Left lung (tissue), 14 donors: ENCODE measurements at places on chromosomes 12 and 14. TPM values are rescaled to one million over a fixed set of nuclear protein-coding genes. Genes with fewer than 3 reads are reported as not detected.

DNA sequence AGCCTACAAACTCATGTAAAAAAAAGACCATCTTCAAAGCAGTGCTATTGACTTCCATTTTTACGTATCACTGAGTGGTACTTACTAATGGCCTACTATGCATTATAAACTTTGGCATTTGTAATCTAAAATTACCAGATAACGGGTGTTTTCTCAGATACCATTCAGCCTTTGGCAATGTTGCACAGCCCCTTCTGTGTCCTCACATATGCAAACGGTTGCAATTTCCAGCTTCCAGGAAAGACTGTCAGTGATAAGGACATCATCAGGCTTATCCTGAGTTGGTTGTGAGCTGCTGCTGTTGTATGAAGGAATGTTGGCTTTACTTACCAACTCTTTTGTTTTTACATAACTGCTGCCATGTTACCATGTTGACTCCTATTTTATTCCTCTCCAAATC is 1.6 kb upstream of the SLC6A13 start:
- H3K4me3 ChIP-seq = no peak overlapping the region
- no peaks in the 10 kb centered on the region for H3K27me3 ChIP-seq
- DNase-seq = no peak
- no peaks in the 10 kb centered on the region for H3K36me3 ChIP-seq

DNA sequence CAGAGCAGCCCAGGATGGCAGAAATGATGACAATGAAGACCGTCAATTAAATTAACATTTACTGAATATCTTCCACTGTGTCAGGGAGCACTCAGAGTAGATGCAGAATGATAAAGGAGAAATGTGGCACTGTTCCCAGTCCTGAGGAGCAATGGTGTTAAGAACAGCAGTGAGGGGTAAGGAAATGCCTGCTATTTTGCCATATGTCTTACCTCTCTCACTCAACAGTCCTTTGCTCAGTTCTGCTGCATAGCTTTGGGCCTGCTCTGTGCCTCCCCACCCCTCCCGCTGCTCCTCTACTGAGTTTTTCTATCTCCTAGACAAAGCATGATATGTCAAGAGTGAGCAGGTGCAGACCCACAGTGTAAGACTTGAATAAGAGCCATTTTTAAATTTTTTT is 318.8 kb downstream of the NAV3 start:
- H3K4me1 ChIP-seq = no peaks in the 10 kb centered on the region
- no peak overlapping the region for H3K4me3 ChIP-seq
- H3K27me3 ChIP-seq = no peaks in the 10 kb centered on the region
- no peak overlapping the region for H3K27ac ChIP-seq
- no peak for DNase-seq
- no peaks in the 10 kb centered on the region for H3K36me3 ChIP-seq

GRCh38 chr12:92458996-92459395 is 243.8 kb upstream of the PLEKHG7 start:
- no peaks in the 10 kb centered on the region for H3K4me1 ChIP-seq
- no peaks in the 10 kb centered on the region for H3K36me3 ChIP-seq
- no peak overlapping the region for H3K27ac ChIP-seq
- no peaks in the 10 kb centered on the region for H3K27me3 ChIP-seq
- H3K4me3 ChIP-seq = no peak overlapping the region

- peaks cover 19% of the 10 kb centered on the region for H3K36me3 ChIP-seq
- H3K4me1 ChIP-seq = peaks cover 9% of the 10 kb centered on the region
- H3K27ac ChIP-seq = no peak overlapping the region
- H3K27me3 ChIP-seq = no peaks in the 10 kb centered on the region
- no peak for DNase-seq
Measured at GRCh38 chr12:132154341-132154761, 10.1 kb downstream of the NOC4L start.

DNA sequence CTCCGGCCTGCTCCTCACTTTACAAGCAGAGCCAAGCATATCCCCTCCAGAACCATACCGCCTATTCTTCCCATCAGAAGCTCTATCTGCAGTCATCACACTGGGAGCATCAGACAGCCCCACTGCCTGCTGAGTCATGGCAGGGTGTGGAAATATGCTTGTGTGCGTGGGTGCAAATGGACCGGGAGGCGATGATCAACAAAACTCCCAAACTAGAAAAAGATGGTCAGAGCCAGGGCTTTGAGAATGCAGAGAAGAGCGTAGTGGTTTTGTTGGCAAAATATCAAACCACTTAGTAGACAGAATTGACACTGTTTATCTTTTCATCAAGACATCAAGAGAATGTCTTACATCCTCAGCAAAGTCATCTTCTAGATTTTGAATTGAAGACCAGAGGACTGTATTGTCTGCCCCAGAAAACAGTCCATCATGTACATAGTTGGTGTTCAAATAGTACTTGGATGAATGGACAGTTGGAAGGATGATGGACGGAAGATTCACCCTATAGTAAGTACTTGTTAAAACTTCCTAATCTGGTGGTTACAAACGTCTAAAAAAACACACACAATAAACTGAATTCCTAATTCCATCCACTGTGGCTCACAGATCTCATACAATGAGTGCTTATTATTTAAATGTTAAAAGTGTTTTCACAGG is 54.9 kb downstream of the VWF start:
- H3K36me3 ChIP-seq = no peaks in the 10 kb centered on the region
- H3K27me3 ChIP-seq = peaks cover 7% of the 10 kb centered on the region
- no peak overlapping the region for H3K4me3 ChIP-seq
- peak overlapping the region; percentile 37 for H3K27ac ChIP-seq

DNA sequence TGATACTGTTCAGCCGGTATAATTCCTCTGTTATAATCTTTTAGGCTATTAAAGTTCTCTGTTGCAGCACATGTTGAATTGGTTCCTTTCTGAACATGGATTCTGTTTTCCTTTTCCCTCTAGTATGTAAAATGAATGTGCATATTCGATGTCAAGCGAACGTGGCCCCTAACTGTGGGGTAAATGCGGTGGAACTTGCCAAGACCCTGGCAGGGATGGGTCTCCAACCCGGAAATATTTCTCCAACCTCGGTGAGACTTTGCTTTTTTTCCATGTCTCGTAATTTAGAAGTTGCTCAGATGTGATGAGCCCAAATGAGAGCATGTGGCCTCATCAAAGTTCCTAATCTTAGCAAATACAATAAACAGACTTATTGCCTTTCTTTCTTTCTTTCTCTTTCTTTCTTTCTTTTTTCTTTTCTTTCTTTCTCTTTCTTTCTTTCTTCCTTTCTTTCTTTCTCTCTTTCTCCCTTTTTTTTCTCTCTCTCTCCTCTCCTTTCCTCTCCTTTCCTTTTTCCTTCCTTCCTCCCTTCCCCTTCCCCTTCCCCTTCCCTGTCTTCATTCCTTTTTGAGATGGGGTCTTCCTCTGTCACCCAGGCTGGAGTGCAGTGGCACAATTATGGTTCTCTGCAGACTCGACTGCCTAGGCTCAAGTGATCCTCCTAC is 131.9 kb downstream of the PRKCH start:
- DNase-seq = no peak
- no peaks in the 10 kb centered on the region for H3K27me3 ChIP-seq
- peak overlapping the region; percentile 0 for H3K27ac ChIP-seq
- no peaks in the 10 kb centered on the region for H3K36me3 ChIP-seq
- peaks cover 14% of the 10 kb centered on the region for H3K4me1 ChIP-seq
- no peak overlapping the region for H3K4me3 ChIP-seq

- no peak overlapping the region for H3K27ac ChIP-seq
- H3K36me3 ChIP-seq = no peaks in the 10 kb centered on the region
- H3K27me3 ChIP-seq = no peaks in the 10 kb centered on the region
- H3K4me1 ChIP-seq = no peaks in the 10 kb centered on the region
- no peak for DNase-seq
- no peak overlapping the region for H3K4me3 ChIP-seq
Measured at GRCh38 chr14:39680777-39681176, 248.5 kb upstream of the FBXO33 start.

- no peaks in the 10 kb centered on the region for H3K4me1 ChIP-seq
- no peak overlapping the region for H3K4me3 ChIP-seq
- peaks cover 50% of the 10 kb centered on the region for H3K36me3 ChIP-seq
- H3K27me3 ChIP-seq = no peaks in the 10 kb centered on the region
Measured at GRCh38 chr12:115957686-115958290, 319.7 kb downstream of the MED13L start.

DNA sequence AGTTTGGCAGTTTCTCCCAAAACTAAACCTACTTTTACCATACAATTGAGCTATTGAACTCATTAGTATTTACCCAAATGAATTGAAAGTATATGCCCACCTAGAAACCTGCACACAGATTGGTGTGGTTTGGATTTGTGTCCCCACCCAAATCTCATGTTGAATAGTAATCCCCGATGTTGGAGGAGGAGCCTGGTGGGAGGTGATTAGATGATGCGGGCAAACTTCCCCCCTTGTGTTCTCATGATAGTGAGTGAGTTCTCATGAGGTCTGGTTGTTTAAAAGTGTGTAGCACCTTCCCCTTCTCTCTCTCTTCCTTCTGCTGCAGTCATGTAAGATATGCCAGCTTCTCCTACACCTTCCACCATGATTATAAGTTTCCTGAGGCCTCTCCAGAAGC is 4.0 kb upstream of the KRT6C start:
- H3K4me3 ChIP-seq = no peak overlapping the region
- H3K4me1 ChIP-seq = no peaks in the 10 kb centered on the region
- no peaks in the 10 kb centered on the region for H3K36me3 ChIP-seq

DNA sequence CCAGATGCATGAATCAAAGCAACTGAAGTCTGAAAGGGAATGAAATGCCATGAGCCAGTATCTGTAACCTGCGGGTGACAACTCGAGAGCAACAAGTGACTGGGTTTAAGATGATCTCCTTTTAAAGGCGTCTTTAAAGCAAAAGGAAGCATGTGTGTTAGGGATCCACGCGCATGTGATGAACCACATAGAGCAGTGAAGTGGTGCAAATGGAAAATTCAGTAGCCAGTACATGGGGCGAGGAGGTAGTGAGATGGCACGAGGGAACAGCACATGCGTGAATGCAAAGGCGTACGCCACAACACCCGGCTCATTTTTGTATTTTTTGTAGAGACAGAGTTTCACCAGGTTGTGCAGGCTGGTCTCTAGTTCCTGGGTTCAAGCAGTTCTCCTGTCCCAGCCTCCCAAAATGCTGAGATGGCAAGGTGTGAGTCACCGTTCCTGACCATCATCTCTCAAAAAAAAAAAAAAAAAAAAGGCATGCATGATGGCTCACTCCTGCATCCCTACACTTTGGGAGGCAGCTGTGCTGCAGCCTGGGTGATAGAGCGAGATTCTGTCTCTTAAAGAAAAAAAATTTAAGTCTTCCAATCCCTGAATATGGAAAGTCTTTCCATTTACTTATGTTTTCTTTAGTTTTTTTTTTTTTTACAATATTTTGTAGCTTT is 24.6 kb upstream of the BCL7A start:
- peak overlapping the region; percentile 3 for H3K27ac ChIP-seq
- H3K36me3 ChIP-seq = no peaks in the 10 kb centered on the region
- no peak for DNase-seq
- no peaks in the 10 kb centered on the region for H3K4me1 ChIP-seq
- H3K27me3 ChIP-seq = no peaks in the 10 kb centered on the region

DNA sequence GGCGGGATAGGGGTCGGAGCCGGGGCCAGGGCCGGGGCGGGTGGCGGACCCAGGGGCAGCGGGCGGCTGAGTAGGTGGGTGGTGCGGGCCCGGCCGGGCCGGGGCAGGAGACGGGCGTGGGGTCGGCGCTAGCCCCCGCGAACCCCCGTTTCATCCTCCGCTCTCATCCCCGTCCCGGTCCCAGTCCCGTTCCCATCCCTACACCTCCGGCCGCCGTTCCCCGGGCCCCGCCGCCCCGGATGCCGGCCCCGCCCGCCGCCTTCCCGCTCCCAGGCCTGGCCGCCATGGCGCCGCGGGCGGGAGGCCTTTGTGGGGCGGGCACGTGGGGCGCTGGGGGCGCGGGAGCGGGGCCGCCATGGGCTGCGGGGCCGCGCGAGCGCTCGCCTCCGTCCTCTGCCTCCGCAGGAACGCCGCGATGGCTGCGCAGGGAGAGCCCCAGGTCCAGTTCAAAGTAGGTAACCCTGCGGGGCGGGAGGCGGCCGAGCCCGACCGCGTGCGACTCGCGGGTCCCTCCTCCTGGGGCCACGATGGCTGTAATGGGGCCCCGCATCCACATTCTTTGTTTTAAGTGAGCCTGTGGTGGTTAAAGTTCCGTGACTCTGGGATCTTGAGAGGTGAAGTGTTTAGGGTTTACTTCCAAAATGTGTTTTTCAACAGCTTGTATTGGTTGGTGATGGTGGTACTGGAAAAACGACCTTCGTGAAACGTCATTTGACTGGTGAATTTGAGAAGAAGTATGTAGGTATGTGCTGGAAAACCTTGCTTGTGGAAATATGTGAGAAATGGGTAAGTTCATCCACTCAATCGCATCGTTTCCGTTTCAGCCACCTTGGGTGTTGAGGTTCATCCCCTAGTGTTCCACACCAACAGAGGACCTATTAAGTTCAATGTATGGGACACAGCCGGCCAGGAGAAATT is 572 bp downstream of the RAN start:
- H3K36me3 ChIP-seq = no peaks in the 10 kb centered on the region
- peak; percentile 88 for DNase-seq
- H3K4me3 ChIP-seq = peak overlapping the region; percentile 70

- no peaks in the 10 kb centered on the region for H3K27me3 ChIP-seq
- peak overlapping the region; percentile 19 for H3K27ac ChIP-seq
- DNase-seq = no peak
- no peaks in the 10 kb centered on the region for H3K36me3 ChIP-seq
- no peak overlapping the region for H3K4me3 ChIP-seq
- H3K4me1 ChIP-seq = no peaks in the 10 kb centered on the region
Measured at GRCh38 chr14:90577661-90578282, 180.9 kb downstream of the CALM1 start.

DNA sequence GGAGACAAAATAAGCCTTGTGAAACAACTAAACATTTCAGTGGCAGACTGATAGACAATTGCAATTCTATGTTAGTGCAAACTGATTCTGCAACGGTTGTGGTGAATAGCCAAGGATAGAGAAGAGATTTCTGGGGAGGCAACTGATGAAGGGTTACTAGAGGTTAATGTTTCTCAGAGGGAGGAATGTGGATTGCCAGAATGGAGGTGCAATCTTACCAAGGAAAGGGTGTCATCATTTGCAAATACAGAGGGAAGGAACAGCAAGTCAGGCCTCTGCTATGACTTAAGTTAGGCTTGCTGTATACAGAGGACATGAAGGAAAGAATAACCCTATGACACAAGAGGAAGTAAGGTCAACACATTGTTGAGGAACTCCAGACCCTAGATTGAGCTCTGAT is 35.8 kb downstream of the CCDC175 start:
- DNase-seq = no peak
- no peaks in the 10 kb centered on the region for H3K4me1 ChIP-seq
- H3K27me3 ChIP-seq = no peaks in the 10 kb centered on the region
- H3K4me3 ChIP-seq = no peak overlapping the region

GRCh38 chr14:97866195-97866594 is 1069.0 kb downstream of the VRK1 start:
- no peaks in the 10 kb centered on the region for H3K4me1 ChIP-seq
- no peaks in the 10 kb centered on the region for H3K27me3 ChIP-seq
- no peak overlapping the region for H3K27ac ChIP-seq
- H3K36me3 ChIP-seq = no peaks in the 10 kb centered on the region

TRIAP1 gene
- 21.9 TPM for total RNA-seq

CD163L1 gene
- total RNA-seq = 5.6 TPM

MYH7 gene
- 1.8 TPM for total RNA-seq

OTOGL gene
- 0.08 TPM for total RNA-seq

GUCY2C gene
- not detected for total RNA-seq

RNASE1 gene
- 518 TPM for total RNA-seq

HOXC13 gene
- total RNA-seq = not detected

GSC gene
- not detected for total RNA-seq
